Right lung (tissue), 10 donors: ENCODE measurements at places on chromosomes 1 and 21. TPM values are rescaled to one million over a fixed set of nuclear protein-coding genes. Genes with fewer than 3 reads are reported as not detected.

GRCh38 chr21:31198575-31198974, 145.5 kb downstream of the TIAM1 start:
- peak; percentile 57 for DNase-seq

- no peak for DNase-seq
Observed at GRCh38 chr1:218787826-218788225, 385.9 kb upstream of the LYPLAL1 start.

Gene LRRC3
- polyA plus RNA-seq = 6.6 TPM

Gene IRF6
- 18.9 TPM for polyA plus RNA-seq

DNA sequence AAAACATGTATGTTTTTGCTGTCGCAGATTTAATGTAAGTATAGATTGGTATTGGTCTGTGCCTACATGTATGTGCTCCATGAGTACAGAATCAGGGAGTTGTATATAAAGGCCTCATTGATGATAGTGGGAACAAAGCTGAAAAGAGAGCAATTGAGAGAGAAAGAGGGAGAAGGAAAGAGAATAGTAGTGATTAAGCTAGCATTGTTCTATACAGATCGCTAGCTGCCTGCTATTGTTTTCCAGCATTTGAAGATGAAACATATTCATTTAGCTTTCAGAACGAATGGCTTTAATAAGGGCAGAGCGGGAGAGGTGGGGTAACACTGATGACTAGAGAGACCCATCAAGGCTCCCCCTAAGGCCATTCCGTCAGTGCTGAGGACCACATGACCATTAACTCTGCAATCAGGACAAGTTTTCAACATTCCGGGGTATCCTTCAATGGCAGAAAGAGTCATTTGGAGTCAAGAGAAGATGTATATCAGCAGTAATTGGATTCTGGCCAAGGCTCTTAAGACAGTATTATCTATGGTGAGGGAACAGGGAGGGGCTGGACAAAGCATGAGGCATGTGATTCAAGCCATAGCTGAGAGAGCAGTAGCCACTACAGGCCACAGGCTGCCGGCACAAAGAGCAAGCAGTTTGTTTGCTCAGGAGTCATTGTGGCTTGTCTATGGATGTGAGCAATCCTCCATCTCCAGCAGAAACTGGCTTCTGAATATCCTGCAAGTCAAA, 176.5 kb downstream of the PBX1 start:
- DNase-seq = no peak

Gene SLC22A15
- 5.2 TPM for polyA plus RNA-seq

GRCh38 chr1:167429612-167430011, 88.7 kb downstream of the CD247 start:
- DNase-seq = no peak
